ENCODE measurements at places on chromosomes 4 and X. TPM values are rescaled to one million over a fixed set of nuclear protein-coding genes. Genes with fewer than 3 reads are reported as not detected.

RBPJ gene
- 30.0 TPM for polyA plus RNA-seq

SHROOM2 gene
- polyA plus RNA-seq: 1.7 TPM

DNA sequence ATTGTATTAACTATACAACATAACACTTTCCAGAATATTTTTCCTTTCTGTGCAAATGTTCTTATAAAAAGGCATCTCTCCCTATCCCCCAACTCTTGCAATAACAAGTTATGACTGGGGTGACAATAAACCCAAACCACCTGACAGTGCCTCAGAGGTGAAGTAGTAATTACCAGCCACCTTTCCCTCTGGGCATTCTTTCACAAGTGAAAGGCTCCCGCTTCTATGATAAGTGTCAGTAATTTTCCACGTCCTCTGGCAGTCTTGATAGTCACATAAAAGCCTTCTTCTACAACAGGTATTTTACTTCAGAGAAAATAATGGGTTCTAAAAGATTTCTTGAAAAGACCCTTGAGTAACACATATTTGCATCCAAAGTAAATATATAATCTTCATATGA, 82.7 kb downstream of the MANBA start:
- no peak for DNase-seq

PITX2 gene
- polyA plus RNA-seq: not detected

GRCh38 chr4:109389369-109390114, 44.1 kb upstream of the SEC24B start:
- no peak for DNase-seq

LEF1 gene
- 70.8 TPM for polyA plus RNA-seq

DNA sequence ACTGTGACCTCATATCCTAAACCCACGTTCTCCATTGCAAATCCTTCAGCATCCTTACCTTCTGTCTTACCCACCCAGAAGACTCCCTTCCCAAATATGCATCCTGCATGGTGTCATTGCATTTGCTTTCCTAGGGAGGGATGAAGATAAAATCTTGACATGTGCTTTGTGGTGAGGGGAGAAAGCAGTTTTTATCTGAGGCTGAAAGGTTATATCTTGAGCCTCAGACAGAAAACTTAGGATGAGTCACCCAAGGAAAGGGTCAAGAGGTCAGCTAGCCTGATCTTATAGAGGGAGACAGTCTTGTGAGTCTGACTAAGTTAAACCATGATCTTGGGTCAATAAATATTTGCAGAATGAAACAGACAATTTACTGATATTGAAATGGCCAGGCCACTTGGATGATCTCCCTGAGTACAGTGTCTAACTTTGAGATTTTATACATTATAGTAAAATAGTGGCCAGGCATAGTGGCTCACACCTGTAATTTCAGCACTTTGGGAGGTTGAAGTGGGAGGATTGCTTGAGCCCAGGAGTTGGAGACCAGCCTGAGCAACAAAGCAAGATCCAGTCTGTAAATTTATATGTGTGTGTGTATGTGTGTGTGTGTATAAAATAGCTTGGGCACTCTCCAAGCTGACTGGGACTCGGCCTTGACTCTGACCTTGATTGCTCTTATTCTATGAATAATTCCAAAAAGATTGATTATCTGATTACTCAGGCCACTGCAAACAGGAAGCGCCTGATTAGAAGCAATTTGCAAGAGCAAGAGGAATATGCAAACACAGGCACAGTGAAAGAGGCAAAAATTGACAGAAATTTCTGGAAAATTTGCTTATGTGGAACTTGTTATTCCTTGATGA, 15.4 kb upstream of the FAM9C start:
- DNase-seq: no peak

SULT1E1 gene
- 14.5 TPM for polyA plus RNA-seq

CXCL11 gene
- 0.24 TPM for polyA plus RNA-seq

GRCh38 chr4:35918491-35918977, 325.8 kb downstream of the ARAP2 start:
- no peak for DNase-seq

BMP3 gene
- 0.27 TPM for polyA plus RNA-seq

DNA sequence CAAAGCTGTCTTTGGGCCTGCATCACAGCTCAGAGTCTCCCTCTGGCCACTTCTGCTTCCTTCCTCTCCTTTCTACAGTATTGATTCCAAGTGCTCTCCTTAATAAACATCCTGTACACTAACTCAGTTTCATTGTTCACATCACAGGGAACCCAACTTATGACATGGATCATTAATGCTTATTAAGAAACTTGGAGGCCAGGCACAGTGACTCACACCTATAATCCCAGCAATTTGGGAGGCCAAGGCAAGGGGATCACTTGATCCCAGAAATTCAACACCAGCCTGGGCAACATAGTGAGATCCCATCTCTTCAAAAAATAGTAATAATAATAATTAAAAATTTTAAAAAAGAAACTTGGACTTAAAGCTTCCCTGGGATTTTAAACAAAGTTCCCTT, 89.2 kb upstream of the EFHC2 start:
- DNase-seq: no peak

- DNase-seq: peak; percentile 57
Measured at GRCh38 chr4:138972956-138973801, 42.4 kb upstream of the NOCT start.

GRCh38 chr4:145920205-145920604, 18.4 kb downstream of the ZNF827 start:
- no peak for DNase-seq
